ENCODE measurements at places on chromosomes 13 and 19. TPM values are rescaled to one million over a fixed set of nuclear protein-coding genes. Genes with fewer than 3 reads are reported as not detected.

GRCh38 chr13:35906636-35907035 lies 224.5 kb downstream of the DCLK1 start:
- no peaks in the 10 kb centered on the region for H3K27me3 ChIP-seq
- H3K36me3 ChIP-seq, result no peaks in the 10 kb centered on the region
- H3K4me1 ChIP-seq, result no peaks in the 10 kb centered on the region
- no peak for DNase-seq
- H3K4me3 ChIP-seq, result no peak overlapping the region

- no peaks in the 10 kb centered on the region for H3K4me1 ChIP-seq
- H3K4me3 ChIP-seq, result no peak overlapping the region
- H3K36me3 ChIP-seq, result no peaks in the 10 kb centered on the region
- DNase-seq, result no peak
- no peaks in the 10 kb centered on the region for H3K27me3 ChIP-seq
Measured at GRCh38 chr13:112835344-112835743, 133.7 kb upstream of the MCF2L start.

- H3K4me1 ChIP-seq, result no peaks in the 10 kb centered on the region
- no peak for DNase-seq
- H3K4me3 ChIP-seq, result no peak overlapping the region
Measured at GRCh38 chr13:107351305-107351704, 783.4 kb upstream of the ARGLU1 start.

GRCh38 chr19:49058562-49058961 lies 1.0 kb upstream of the CGB7 start:
- DNase-seq, result peak; percentile 63
- H3K4me1 ChIP-seq, result no peaks in the 10 kb centered on the region
- H3K4me3 ChIP-seq, result no peak overlapping the region
- peaks cover 7% of the 10 kb centered on the region for H3K27me3 ChIP-seq

- no peaks in the 10 kb centered on the region for H3K36me3 ChIP-seq
- no peaks in the 10 kb centered on the region for H3K4me1 ChIP-seq
- no peak overlapping the region for H3K27ac ChIP-seq
- no peaks in the 10 kb centered on the region for H3K27me3 ChIP-seq
Measured at GRCh38 chr13:32905864-32906180, 110.4 kb upstream of the KL start.

PALM3 gene
- 2.5 TPM for total RNA-seq
